Uterus (tissue), 4 donors: ENCODE measurements at places on chromosomes 13 and 19.

DNA sequence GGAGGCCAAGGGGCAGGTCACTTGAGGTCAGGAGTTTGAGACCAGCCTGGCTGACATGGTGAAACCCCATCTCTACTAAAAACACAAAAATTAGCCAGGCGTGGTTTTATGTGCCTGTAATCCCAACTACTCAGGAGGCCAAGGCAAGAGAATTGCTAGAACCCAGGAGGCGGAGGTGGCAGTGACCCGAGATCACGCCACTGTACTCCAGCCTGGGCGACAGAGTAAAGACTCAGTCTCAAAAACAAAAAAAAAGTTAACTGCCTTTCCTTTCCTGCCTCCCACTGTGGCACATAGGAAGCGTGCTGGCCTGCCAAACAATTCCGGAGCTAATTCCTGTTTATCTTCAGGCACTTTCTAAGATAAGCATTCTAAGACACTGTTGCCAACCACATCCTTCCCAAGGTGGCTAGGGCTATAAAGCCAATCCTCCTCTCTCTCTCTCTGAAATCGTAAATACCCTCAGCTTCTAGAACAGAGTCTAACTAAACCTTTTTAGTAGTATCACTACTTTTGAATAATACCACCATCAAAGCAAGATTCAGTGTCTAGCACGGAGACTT is 21.6 kb downstream of the SLC25A30 start:
- DNase-seq, result no peak
- H3K4me1 ChIP-seq, result no peaks in the 10 kb centered on the region
- H3K27ac ChIP-seq, result no peak overlapping the region
- no peaks in the 10 kb centered on the region for H3K36me3 ChIP-seq
- no peaks in the 10 kb centered on the region for H3K27me3 ChIP-seq

GRCh38 chr13:51839711-51840540 is 5.1 kb downstream of the TMEM272 start:
- H3K27me3 ChIP-seq, result no peaks in the 10 kb centered on the region
- no peak overlapping the region for H3K4me3 ChIP-seq
- H3K4me1 ChIP-seq, result no peaks in the 10 kb centered on the region

DNA sequence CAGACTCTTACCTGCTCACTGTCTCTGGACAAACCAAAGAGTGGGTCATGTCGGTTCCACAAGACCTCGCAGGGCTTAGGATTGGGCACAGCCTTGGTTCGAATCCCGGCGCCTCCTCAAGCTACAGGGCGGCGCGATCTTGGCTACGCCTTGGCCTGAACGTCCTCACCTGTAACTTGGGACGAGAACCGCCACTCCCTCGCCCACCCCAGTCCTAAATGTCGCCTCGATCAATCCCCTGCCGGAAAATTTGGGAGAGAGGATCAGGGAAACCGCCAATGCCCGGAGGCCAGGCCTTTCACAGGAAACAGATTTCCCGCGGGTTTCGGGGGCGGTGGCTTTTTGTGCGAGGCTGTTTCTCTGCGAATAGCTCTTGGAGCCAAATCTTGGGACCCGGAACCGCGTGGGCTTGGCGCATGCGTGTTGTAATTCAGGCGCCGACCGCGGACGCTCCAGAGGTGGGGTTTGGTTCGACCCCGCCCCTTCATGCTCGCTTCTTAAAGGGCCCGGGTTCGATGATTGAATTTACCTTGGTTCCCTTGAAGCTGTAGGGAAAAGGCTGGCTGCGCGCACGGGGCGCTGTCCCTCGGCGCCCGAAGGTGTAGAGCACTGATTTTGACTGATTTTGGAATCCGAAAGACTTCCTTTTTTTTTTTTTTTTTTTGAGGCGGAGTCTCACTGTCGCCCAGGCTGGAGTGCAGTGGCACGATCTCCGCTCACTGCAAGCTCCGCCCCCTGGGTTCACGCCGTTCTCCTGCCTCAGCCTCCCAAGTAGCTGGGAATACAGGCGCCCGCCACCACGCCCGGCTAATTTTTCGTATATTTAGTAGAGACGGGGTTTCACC is at the start of gene NR2C2AP:
Gene NR2C2AP, minus strand, starts transcription at position 403 of the 845 bp plus-strand sequence. Its CDS starts 354 bp downstream, at position 49.
- peak within 1 kb of the TSS; percentile 48 for H3K4me3 ChIP-seq
- no peaks in the 10 kb centered on the region for H3K4me1 ChIP-seq
- peak within 1 kb of the TSS; percentile 61 for H3K27ac ChIP-seq
- H3K36me3 ChIP-seq, result no peaks in the 10 kb centered on the region
- no peaks in the 10 kb centered on the region for H3K27me3 ChIP-seq

DNA sequence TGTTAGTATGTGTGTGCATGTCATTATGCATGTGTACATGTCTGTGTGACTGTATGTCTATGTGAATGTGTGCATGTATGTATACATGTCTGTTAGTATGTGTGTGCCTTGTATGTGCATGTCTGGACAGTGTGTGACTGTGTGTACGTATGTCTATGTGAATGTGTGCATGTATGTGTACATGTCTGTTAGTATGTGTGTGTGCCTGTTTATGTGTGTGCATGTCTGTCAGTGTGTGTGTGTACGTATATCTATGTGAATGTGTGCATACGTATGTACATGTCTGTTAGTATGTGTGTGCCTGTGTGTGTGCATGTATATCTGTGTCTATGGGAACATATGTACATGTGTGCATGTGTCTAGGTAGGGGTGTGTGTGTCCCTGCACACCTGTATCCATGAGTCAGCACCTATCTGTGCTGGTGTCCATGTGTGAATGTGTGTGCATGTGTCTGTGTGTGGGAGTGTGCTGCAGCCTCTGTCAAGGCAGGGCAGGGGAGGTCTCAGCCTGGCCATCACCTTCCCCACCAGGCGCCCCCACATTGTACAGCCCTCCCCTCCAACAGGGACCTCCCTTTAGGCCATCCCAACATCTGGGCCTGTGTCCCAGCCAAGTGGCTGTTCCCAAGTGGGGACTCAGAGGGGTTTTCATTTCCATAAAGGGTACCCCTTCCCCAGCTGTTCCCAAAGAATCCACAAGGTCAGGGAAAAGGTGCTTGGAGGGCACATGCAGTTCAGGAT is 4.4 kb downstream of the GAS6 start:
- no peaks in the 10 kb centered on the region for H3K27me3 ChIP-seq
- H3K4me3 ChIP-seq, result no peak overlapping the region
- H3K27ac ChIP-seq, result peak overlapping the region; percentile 87
- H3K4me1 ChIP-seq, result peaks cover 47% of the 10 kb centered on the region
- H3K36me3 ChIP-seq, result no peaks in the 10 kb centered on the region
- DNase-seq, result no peak

- no peaks in the 10 kb centered on the region for H3K36me3 ChIP-seq
- no peaks in the 10 kb centered on the region for H3K4me1 ChIP-seq
- no peak for DNase-seq
- H3K27me3 ChIP-seq, result no peaks in the 10 kb centered on the region
- peak overlapping the region; percentile 61 for H3K27ac ChIP-seq
Observed at GRCh38 chr19:2719920-2720776, 1.0 kb downstream of the DIRAS1 start.
